ENCODE measurements at places on chromosomes 16 and 17.

DNA sequence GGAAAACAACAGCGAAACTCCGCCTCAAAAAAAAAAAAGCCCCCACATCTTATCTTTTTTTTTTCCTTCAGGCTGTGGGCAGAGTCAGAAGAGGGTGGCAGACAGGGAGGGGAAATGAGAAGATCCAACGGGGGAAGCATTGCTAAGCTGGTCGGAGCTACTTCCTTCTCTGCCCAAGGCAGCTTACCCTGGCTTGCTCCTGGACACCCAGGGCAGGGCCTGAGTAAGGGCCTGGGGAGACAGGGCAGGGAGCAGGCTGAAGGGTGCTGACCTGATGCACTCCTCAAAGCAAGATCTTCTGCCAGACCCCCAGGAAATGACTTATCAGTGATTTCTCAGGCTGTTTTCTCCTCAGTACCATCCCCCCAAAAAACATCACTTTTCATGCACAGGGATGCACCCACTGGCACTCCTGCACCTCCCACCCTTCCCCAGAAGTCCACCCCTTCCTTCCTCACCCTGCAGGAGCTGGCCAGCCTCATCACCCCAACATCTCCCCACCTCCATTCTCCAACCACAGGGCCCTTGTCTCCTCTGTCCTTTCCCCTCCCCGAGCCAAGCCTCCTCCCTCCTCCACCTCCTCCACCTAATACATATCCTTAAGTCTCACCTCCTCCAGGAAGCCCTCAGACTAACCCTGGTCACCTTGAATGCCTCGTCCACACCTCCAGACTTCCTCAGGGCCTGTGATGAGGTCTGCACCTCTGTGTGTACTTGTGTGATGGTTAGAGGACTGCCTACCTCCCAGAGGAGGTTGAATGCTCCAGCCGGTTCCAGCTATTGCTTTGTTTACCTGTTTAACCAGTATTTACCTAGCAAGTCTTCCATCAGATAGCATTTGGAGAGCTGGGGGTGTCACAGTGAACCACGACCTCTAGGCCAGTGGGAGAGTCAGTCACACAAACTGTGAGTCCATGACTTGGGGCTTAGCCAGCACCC is 1.2 kb upstream of the HBA1 start:
- no peak for DNase-seq

- no peak for DNase-seq
These were observed 23.8 kb downstream of the SPHK1 start for GRCh38 chr17:76408037-76408849.

DNA sequence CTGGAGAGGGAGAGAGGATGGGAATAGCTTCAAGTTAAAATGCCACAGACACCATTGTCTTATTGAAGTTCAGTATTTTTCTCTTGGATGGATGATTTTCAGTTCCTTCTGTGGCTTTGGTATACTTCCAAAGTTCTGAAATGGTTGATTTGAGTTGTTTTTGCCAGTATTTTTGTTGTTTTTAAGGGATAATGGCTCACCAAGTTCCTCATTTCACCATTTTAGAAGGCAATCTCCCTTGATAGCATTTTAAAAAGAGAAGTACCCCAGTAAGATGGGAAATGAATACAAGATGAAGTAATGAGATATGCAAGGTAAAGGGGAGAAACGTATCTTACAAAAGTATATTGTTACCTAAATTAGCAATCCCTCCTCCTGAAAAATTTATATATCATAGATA is 18.5 kb upstream of the SPDYE4 start:
- DNase-seq = no peak

DNA sequence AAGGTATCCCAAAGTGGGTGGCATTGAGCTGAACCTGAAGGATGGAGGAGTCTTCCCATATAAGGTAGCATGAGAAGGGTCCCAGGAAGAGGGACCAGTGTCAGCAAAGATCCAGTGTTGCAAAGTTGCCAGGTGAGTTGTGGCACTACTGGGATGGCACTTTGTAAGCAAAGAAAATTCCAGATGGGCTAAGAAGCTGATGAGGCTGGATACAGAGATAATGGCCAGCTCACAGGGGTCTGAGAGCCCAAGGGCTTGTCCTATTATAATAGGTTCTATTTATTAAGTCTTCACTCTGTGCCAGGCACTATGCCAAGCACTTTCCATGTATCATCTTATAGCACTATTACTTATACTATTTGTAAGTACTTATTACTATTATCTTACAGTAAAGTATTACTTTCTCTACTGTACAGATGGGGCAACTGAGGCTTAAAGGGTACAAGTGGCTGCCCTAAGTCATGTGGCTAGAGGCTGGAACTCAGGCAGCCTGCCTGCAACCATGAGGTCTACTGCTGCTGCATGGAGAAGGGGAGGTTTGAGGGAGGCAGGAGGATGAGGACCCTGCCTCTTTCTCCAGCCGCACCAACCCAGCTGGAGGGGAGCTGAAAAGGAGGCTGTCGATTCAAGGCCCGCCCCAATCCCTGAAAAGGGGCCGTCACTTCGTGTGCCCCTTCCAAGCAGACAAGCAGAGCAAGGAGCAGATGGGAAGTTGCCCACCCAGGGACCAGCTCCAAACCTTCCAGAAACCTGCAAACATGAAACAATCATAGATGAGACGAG is 86.5 kb downstream of the C16orf78 start:
- no peak for DNase-seq

- no peak for DNase-seq
These were observed 28.1 kb downstream of the MYBBP1A start for GRCh38 chr17:4527134-4527533.

DNA sequence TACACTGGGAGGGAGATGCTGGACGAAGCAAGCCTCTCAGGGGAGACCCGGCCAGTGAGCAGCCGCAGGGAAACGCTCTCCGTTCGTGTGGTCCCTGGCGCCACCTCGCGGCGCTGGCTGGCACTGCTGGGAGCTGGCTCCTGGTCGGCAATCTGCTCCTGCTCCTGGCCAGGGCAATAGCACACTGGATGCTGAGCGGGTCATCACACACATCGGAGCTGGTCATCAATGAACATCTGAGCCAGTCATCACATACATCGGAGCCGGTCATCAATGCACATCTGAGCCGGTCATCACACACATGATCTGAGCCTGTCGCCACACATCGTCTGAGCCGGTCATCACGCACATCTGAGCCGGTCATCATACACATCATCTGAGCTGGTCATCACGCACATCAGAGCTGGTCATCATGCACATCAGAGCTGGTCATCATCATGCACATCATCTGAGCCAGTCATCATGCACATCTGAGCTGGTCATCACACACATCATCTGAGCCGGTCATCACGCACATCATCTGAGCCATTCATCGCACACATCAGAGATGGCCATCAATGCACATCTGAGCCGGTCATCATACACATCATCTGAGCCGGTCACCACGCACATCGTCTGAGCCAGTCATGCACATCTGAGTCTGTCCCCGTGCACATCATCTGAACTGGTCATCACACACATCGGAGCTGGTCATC is 217.3 kb downstream of the RBFOX3 start:
- DNase-seq = peak; percentile 45

- DNase-seq = no peak
These were observed 59.9 kb downstream of the SEC14L1 start for GRCh38 chr17:77200711-77201110.

GRCh38 chr17:4718276-4718675 is 7.8 kb downstream of the ARRB2 start:
- DNase-seq = no peak

GRCh38 chr16:70745536-70746025 is 55.4 kb downstream of the VAC14 start:
- no peak for DNase-seq

GRCh38 chr16:67063008-67063407 is 34.1 kb downstream of the CBFB start:
- DNase-seq = no peak

DNA sequence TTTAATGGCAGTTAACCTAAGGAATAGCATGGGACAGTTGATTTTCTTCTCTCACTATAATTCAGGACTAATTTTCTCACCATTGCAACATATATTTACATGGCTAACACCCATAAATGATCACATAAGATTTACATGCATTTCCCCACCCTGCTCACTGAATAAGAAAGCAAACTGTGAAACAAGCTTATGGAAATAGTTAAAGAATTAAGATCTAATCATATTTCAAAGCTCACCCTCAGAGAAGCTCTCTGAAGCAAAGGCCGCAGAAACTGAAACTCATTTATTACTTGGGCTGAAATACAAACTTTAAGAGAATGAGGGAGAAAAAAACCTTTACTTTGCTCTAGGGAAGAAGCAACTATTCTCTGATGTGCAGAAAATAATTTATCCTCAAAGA is 218.7 kb upstream of the AXIN2 start:
- DNase-seq = peak; percentile 3

DNA sequence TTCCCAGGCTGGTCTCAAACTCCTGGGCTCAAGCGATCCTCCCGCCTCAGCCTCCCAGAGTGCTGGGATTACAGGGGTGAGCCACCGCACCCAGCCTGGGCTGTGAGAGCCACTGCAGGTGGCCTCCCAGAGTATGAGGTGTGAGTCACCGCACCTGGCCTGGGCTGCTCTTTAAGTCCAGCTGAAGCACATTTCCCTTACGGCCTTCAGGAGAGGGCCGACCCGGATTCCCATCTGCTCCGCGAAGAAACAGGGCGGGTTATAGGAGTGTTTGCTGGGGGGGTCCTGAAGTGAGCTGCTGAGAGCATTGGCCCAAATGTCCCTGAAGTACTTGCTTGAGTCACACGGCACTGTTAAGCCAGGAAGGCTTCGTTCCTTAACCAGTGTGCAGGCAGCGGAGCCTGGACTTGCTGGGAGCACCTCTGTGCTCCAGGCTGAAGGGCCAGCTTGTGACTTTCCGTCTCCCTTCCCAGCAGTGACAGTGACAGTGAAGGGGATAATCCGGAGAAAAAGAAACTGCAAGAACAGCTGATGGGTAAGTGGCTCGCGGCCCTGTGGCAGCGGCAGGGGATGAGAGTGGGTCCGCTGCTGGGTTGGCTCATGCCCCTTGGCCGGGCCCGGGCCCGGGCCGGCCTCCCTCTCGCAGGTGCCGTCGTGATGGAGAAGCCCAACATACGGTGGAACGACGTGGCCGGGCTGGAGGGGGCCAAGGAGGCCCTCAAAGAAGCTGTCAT is 7.2 kb downstream of the VPS4A start:
- DNase-seq = no peak

DNA sequence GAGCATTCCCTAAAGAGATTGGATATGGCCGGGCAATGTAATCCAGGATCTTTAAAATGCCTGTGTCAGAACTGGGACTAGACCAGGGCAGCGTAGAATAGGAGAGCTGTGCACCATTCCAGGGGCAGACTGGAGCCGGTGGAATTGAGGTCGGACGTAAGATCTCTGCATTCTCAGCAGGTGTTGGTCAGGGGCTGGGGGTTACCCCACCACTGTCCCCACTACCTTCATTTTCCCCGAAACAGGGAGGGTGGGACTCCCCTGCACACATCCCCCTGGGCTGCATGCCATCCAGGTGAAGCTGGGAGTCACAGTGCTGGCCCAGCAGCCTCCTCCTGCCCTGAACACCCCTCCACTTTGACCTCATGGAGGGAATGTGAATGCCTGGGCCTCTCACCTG is 17.8 kb downstream of the OSBPL7 start:
- DNase-seq = no peak
